AML-193 (cell line): ENCODE measurements at places on chromosomes 7 and 10.

DNA sequence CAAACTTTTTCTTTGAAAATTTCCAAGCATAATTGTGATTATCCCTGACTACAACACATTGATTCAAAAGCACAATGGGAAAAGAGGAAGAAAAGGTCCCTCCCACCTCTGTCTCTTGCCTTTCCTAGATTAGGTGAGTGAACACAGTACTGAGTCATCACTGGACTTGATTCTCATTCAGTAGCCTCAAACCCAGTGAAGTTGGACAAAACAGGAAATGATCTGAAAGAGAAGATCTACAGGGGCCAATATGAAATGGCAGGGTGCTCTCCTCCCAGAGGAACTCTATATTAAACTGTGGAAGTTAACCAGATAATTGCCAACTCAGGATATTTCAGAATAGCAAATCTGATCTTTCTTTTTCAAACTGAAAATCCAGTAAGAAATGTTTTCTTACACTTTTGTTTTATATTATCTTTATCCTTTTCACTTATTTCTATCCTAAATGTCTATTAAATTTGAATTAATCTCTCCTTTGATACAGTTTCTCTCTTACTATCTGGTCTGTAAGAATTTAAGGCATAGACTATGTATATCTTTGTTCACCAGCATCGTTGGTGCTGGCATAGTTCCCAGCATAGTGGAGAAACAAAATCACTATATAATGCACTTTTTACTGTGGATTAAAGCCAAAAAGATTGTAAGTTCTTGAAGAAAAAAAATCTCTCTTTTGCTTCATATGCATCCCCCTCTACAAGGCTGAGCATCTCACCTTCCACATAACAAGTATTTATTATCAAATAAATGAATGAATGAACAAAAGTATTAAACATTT lies 41.4 kb upstream of the IKZF1 start:
- peak; percentile 8 for DNase-seq

GRCh38 chr10:48590945-48591344 lies 13.9 kb downstream of the ARHGAP22 start:
- DNase-seq: no peak

- no peak for DNase-seq
Observed at GRCh38 chr7:120864141-120864900, 6.4 kb upstream of the TSPAN12 start.

DNA sequence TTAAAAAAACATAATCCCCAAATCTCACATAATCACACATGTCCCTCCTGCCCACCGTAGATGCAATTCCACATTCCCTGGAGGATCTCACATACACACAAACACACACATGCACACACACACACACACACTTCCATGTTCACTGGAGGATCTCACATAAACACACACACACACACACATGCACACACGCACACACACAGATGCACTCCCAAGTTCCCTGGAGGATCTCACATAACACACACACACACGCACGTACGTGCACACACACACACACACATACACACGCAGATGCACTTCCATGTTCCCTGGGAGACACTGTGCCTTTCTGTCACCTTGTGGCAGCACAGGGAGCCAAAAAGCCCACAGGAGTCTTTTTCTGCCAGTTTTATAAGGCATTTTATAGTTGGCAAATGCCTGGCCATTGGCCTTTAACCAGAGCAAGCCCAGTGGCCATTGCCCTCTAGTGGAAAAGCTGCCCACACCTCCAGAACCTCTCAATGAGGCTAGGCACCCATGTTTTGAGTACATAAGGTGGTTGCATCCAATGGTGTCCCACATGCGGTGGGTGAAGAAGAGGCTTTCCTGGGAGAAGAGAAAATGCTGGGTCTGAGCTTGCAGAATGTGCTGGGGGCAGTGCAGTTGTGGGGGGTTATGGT lies 115.4 kb upstream of the ACBD5 start:
- no peak for DNase-seq

DNA sequence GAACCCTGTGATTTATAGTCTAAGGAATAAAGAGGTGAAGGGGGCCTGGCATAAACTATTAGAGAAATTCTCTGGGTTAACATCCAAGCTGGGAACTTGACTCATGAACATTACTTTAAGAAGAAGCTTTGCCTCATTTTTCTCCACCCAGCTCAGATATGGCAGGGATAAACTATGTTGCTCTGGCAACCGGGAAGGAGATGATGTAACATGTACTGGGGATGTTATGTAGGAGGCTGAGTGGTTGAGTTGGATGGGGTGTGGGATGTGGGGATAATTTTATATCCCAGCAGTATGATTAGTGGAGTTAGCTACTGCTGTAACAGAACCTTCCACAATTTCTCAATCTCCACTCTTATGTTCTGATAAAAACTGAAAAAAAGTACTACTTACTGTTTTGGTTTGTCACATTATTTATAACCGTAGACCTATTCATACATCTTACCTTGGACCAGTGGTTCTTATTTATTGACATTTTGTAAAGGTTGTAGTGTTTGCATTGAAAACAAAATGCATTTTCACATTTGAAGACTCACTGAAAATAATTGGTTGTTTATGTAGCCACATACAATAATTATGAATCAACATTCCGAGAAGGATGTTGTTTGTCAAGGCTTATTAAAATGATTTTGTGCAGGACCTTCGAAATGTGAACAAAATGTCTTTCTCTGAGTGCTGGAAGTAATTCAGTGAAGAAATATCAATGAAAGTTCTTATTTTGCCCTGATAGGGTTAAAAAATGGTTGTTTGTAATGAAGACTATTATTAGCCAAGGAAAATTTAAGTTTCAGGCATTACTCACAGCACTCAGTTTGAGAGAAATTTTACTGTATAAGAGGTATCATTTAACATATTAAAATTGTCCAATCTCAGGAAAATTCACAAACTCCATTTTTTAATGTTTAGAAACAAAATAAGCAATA lies 1.3 kb downstream of the OR2F2 start:
- no peak for DNase-seq

DNA sequence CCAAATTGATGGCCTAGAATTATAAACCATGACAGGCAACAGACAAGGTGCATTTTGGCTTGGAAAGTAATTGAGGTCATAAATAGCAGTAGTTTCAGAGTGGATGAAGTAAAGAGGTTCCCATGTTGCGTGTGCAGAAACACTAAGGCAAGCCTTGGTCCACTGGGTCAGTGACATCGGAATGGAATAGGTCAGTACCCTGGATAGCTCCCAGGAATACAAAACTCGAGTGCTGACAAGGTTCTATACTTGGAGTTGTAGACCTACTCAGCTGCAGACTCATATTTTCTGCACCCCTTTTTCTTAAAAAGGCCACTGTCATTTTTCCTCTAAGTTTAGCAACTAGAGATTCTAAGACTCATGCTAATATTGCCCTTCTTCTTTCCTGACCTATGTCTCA lies 132.8 kb downstream of the DYNC1I1 start:
- no peak for DNase-seq

GRCh38 chr7:122767339-122767738 lies 64.6 kb upstream of the RNF148 start:
- DNase-seq: no peak

DNA sequence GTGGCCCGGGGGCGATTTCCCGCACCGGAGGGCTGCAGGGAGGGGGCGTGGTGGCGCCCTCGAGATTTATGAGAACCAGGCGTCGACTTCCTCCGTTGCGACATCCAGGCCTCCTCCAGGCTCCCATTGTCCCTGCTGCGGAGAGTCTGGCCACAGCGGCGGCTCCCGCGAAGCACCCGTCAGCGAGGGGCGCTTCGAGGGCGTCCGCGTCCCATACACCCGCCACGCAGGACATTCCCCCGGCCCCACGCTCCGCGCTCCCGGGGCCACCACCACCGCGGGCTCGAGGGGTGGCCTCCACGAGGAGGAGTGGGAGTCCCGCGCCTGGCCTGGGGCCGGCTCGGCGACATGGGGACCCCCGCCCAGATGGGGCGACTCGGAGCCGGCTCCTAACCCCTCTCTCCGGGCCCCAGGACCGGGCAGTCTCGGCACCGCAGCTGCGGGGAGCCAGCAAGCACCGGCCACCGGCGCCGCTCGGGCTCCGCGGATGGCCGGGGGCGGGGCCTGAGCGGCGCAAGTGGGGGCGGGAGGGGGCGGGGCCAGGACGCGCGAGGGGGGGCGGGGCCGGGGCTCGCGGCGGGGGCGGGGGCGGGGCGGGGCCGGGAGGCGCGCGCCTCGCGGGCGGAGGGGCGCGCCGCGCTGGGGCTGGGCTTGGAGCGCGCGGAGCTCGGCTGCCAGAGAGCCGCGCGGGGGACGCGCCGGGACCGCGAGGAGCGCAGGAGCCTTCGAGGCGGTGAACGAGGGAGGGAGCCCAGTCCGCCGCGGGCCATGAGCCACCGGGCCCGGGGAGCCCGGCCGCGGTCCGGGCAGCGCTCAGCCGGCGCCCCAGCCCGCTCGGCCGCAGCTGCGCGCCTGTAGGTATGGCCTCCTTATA lies at the start of gene SH2B2:
SH2B2 (plus strand) TSS at position 632 of the 874 bp plus-strand sequence. CDS start 13,683 bp downstream, outside the sequence.
- peak; percentile 67 for DNase-seq

GRCh38 chr7:143012001-143012400 lies 14.9 kb downstream of the OR9A2 start:
- DNase-seq: no peak

DNA sequence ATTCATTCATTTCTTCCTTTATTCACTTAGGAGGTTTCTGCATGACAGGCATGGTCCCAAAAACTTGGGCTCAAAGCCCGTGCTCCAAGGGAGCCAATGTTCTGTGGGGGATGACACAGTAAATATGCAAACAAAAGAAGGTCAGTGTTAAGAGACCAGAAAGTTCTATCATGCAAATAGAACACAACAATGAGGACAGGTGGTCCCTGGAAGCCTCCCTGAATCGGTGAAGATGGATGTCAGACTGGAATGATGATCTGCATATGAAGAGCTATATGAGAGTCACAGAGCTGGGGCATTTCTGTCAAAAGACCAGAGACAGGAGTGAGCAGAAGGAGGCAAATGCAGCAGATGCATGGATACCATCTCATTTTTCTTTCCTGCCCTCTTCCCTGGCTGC lies 129.0 kb downstream of the ABCA13 start:
- DNase-seq: no peak

- DNase-seq: no peak
Observed at GRCh38 chr7:151114151-151115090, 28.1 kb downstream of the AGAP3 start.

GRCh38 chr10:75450644-75451640 lies 19.5 kb downstream of the LRMDA start:
- no peak for DNase-seq

GRCh38 chr10:75744261-75744660 lies 312.8 kb downstream of the LRMDA start:
- DNase-seq: no peak

GRCh38 chr10:129614341-129614740 lies 147.3 kb downstream of the MGMT start:
- no peak for DNase-seq

DNA sequence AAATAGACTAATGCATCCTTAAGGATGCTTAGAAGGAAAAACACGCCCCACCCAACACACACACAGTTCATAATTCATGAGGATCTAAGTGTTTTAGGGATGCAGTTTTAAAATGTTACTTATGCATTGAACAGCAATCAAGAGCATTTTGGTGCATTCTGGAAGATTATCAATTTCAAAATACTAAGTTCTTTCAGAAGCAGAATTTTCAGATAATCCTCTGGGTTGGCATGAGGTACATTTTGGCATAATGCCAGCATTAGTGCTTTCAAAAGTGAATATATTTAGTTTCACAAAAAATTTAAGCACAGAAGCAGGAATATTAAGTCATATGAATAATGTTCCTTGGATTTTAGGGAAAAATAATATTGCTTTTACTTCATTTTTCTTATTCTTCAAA lies 937.1 kb downstream of the REEP3 start:
- DNase-seq: no peak

DNA sequence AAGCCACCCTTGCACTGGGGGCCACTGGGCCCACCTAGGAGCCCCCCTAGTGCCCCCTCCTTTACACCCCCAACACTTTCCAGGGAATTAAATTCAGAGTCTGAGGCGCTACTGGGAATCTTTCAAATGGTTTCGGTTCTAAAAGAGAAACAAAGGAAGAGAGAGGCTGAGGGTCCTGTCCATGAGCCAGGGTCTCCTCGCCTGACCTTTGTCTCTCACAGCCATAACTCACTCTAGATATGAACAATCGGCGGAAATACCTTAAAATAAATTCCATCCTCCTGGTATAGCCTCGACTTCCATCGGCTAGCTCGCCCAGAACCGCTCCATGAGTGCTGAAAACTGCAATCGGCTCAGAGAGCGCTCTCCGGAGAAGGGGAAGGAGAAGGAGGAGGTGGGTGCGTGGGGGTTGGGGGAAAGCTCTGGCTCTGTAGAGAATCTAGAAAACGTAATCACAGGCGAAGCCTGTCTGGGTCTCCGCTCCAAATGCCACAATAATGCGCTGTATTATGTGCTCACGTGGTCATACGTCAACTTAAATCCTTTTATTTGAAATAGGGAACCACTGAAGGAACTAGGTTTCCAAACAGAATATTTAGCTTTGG lies 12.6 kb downstream of the HOXA4 start:
- DNase-seq: no peak

GRCh38 chr7:3243680-3244079 lies 57.4 kb upstream of the SDK1 start:
- no peak for DNase-seq

DNA sequence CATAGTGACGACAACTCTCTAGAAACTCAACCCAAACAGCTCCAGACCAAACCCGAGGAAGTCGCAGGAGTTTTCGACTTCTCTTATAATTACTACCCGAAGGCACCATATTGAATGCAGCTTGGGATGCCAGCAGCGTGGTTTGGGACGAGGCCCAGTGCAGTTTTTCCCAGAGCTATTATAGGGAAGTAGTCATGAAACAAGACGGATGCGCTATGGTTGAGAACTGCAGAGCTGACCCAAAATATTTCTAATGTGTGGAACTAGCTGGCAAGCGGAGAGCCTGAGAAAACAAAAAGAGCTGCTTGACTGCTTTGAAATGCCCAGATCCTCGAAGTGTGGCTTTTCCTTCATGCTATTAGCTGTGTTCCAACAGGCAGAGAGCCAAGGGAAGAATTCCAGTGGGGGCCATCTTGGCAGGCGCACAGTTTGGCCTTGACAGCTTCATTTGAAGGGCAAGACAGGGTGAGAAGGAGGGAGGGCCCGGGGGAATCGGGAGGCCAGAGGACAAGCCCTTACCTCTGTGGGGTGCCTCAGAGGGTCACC lies 122.7 kb downstream of the CUL2 start:
- DNase-seq: no peak

GRCh38 chr7:24921362-24921679 lies 58.7 kb downstream of the OSBPL3 start:
- DNase-seq: no peak

- DNase-seq: no peak
Observed at GRCh38 chr7:121339082-121339481, 10.3 kb downstream of the WNT16 start.

DNA sequence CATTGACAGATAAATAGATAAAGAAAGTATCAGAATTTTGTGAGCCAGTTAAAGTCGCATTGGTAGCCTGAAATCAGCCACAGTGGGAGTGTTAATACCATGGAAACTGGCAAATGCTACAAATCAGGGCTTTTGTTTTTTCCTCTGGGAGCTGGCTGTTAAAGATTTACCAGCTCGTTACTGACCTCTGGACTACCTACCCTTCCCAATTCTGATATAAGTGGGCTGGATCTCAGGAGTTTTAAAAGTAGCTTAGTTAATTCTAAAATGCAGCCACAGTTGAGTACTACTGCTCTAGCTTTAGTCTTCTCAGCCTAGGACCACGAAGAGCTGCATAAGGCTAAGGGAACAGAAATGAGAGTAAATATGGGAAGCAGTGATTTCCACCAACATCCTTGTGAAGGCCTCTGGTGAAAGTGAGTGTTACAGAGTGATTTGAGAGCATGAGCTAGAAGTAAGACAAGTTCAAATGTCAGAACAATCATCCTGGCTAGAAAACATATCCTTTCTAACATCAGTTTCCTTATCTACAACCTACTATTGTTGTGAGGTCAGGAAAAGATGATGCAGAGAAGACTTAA lies 53.2 kb downstream of the A1CF start:
- DNase-seq: no peak
